PC-3 (cell line): ENCODE measurements at places on chromosomes 11 and 22.
A peak's percentile ranks its signal among the peaks of the same experiment; 100 is the strongest.

GRCh38 chr22:20008221-20008995 is 8.2 kb downstream of the ARVCF start:
- DNase-seq: no peak

DNA sequence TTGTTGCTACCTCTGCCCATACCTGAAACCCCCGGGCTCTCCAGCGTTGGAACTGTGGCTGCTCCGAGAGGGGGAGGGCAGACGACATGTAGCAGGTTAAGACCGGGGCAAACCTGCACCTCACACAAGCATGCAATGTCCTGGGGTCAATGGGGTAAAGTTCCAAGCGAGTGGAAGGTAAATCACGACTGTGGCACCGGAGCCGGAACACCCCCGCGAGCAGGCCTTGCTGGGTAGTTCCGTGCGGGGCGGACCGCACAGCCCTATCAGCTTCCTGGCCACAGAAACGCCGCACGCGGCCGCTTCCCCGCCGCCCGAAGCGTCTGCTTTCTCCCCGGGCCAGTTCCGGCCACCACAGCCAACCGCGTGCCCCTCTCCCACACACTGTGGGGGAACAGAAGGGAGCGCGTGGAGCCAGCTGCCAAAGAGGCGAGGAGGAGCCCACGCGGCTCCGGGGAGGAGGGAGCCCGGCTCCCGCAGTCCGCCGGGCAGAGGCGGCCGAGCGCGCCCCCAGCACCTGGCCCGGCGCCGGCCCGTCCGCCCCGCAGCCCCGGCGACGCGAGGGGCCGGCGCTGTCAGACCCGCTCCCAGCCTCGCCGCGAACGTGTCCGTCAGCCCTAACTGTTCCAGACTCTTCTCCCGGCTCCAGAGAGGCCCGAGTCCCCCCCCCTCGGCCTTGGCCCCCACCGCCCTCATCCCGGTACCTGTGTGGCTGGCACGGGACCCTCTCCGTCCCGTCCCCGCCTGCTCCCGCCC is 1.6 kb downstream of the SPTBN2 start:
- DNase-seq: peak; percentile 50

GRCh38 chr11:33452836-33453624 is 195.8 kb downstream of the HIPK3 start:
- DNase-seq: peak; percentile 90

DNA sequence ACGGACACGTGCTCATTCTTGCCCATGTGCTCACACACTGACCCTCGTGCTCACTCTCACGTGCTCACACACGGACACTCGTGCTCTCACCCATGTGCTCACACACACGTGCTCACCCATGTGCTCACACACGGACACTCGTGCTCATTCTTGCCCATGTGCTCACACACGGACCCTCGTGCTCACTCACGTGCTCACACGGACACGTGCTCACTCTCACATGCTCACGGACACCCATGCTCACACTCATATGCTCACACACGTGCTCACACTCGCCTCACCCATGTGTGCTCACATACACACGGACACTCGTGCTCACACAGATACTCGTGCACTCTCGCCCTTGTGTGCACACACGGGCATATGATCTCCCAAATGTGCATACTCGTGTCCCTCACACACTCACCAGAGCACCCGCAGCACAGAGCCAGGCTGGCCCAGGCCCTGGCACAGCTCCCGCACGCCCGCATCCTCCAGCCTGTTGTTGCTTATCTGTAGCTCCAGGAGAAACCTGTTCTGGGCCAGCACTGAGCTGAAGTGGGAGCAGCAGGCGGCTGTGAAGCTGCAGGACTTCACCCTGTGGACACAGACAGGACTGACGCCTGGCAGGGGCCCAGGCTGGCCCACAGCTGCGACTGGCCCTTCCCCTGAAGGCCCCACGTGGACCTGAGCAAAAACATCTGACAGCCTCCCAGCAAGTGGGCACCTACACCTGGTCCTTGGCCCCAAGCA is 9.3 kb downstream of the RNH1 start:
- no peak for DNase-seq

- DNase-seq: no peak
These were observed 71.1 kb upstream of the SLC25A18 start for GRCh38 chr22:17492247-17492646.

GRCh38 chr11:77147668-77148321 is 19.7 kb downstream of the MYO7A start:
- DNase-seq: no peak

DNA sequence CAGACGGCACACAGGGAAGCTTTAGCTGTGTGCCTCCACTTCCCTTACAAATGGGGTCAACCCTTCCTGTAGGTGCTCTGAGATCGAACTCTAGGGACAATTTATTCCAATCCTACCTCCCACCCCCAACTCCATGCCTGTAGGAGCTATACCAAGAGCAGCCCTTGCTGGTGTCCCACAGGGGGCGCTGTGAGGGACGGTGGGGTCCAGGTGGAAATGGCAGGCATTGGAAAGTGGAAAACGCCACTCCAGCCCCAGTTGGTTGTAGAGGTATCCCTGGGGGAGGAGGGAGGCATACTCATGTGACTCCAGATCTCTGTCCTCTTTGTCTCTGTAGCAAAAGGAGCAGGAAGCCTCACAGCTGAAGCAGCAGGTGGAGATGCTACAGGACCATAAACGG is 161.3 kb downstream of the MYO18B start:
- no peak for DNase-seq

DNA sequence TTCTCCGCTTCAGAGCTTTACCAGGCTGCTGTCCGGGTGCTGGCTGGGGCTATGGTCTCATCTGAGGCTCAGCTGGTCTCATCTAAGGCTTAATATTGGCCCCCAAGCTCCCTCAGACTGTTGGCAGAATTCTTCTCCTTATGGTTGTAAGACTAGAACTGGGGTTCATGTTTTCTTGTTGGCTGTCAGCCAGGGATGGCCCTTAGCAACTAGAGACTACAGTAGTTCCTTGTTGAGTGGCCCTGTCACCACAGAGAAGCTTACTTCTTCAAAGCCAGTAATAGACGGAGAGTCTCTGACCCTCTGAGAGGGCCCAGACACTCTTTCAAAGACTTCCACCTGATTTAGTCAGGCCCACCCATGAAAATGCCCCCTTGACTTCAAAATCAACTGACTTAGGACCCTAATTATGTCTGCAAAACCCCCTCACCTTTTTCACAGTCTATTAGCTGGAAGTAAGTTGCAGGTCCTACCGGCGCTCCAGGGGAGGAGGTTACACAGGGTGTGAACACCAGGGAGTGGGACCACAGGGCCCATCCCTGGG is 24.2 kb upstream of the TREH start:
- no peak for DNase-seq

DNA sequence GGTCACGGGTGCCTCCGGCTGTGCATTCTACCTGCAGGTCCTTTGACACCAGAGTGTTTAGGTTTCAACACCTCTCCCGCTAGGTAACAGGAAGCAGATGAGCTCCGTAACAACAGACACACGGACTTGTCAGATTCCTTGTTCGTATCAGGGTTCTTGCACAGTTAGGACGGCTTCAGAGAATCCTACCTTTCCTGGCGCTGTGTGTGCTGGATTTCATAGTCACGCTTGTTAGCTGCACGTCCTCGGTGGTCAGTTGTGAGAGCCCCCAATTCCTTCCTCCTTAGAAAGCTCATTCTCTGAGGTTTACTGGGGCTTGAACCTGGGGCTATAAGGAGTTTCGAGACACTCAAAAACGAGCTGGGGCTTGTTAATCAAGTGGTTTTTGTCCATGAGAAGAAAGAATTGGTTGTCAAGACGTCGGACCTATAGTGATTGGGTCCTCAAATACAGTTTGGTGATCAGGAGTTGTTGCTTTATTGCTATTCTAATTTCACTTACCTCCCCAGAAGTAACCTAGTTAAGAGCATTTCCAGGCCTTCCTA is 664 bp downstream of the DDB2 start:
- peak; percentile 38 for DNase-seq

- peak; percentile 77 for DNase-seq
These were observed 3.9 kb upstream of the RNF215 start for GRCh38 chr22:30390974-30391691.

DNA sequence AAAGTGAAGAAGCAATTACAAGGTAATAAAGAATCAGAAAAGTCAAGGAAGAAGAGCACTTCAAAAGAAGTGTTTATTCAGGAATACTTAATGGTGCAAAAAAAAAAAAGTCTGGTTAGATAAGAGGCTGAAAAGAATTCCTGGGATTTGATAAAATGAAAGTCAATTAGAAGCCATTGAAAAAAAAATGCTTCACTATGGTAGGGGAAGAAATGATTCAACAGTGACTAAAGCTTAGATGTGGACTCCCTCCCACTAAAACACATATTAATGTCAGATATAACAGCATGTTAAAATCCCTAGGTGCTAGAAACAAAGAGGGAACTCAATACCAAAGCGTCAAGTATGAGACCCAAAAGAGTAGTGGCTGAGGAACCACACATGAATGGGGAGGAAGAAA is 335.3 kb upstream of the PITPNB start:
- no peak for DNase-seq

DNA sequence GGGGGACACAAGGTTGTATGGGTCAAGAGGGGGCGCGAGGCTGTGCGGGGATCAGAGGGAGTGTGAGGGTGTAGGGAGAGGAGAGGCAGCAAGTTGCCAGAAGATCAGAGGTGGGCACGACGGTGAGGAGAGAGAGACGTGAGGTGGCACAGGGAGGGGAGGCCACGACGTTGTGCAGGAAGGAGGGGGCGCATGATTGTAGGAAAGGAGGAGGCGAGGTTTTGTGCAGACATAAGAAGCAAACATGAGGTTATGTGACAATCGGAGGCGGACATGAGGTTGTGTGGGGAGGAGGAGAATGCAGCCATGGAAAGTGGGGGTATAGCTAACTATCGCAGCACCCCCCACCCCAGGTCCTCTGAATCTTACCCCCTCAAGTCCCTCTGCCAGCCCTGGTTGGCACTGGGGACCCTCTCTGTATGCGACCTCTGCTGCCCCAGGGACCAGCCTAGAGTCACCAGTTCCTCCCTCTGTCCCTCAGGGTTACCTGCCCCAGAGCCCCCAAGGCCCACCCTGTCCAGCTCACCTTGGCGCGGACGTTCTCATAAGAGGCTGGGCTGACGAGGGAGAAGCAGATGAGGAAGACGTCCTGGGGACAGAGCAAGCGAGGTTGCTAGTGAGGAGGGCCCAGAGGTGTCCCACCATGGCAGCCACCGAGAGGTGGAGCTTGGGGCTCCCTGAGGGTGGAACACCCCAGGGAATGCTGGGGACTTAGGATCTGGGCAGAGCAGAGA is 12.5 kb downstream of the RAC2 start:
- no peak for DNase-seq

DNA sequence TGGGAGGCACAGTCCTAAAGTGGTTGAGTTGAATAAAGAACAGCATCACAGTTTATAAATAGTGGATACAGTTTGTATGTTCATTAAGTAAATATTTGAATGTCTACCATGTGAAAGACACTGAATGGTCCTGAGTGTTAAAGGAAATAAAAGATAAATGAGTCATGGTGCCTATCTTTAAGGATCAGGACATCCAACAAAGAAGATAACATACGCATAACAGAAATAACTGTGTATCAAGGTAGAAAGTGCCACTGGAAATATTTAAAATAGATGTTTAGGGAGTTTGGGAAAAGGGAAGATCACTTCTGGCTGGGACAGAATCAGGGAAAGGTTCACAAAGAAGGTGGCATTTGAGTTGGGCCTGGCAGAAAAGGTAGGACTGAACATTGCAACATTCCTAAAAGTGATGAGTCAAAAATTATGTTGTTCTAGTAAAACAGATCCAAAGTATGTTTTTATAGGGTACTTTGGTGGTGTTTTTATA is 41.5 kb downstream of the CSTPP1 start:
- DNase-seq: peak; percentile 55

- no peak for DNase-seq
These were observed 5.4 kb upstream of the MTMR3 start for GRCh38 chr22:29877620-29878019.

GRCh38 chr11:116714902-116715301 is 57.9 kb downstream of the BUD13 start:
- no peak for DNase-seq

- no peak for DNase-seq
These were observed 16.8 kb upstream of the CABP7 start for GRCh38 chr22:29702931-29703501.

- DNase-seq: no peak
These were observed 215.7 kb upstream of the FOLH1 start for GRCh38 chr11:49424136-49424535.

DNA sequence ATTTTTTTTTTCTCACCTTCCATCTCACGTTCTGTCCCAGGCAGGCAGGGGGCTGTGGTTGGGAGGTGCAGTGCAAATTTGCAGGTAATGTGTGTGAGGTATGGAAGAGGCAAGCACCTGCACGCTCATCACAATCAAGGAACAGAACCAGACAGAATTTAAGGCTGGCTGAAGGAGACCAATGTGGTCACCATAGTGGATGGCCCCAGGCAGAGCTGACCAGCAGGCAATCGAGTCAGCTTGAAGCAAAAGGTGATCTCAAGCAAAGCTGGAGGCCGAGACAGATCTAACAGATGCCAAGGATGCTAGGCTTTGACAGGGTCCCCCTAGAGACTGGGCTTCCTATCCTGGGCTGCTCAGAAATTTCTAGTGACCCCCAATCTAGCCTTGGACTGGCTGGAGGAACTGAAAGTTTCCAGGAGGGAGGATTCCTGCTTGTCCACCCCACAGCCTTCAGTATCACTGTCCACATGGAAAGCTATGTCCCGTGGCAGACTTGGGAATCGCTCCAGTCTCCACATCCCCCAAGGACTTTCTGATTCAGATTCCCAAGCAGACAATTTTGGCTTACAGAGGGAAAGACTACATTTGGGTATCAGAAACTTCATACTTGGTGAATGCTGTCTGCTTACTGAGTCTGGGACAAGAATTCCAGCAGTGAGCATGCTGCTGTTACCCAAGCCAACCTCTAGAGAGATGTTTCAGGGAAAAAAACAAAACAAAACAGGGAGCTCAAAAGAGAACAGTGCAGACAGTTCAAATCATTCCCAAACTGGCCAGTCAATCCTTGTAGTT is 9.0 kb upstream of the MICAL3 start:
- DNase-seq: peak; percentile 17

DNA sequence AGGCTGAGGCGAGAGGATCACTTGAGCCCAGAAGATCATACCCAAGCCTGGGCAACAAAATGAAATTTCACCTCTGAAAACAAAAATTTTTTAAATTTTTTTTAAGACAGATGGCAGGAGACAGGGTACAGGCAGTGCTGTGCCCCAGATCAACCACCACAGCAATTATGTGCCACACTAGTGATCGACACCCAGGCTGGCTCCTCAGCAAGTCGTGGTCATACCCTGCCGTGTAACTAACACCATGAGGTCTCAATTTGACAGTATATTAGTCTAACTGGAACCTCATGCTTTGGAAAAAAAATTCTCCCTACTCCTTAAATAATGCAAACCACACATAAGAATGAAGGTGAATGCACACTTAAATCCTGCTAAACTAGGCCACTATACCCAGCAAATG is 8.3 kb downstream of the SF3A1 start:
- no peak for DNase-seq

DNA sequence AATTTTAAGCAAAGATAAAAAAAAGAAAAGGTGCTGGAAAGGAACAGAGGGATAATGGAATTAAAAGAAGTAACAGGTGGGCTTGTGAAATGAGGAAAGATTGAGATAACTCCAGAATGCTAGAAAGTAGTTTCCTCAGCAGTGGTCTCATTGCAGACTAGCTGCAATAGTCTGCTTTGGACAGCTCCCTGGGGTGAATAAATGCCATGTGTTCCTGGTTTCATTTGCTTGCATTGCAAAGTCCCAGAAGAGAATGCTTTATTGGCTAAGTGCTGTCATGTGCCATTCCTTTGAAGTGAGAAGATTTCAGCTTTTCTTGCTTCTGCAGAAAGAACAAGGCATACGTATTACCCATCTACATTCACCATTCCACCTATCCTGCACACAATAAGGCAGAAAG is 478.8 kb upstream of the RAG2 start:
- DNase-seq: peak; percentile 4
